RKO (cell line): ENCODE measurements at places on chromosomes 16 and 17.

DNA sequence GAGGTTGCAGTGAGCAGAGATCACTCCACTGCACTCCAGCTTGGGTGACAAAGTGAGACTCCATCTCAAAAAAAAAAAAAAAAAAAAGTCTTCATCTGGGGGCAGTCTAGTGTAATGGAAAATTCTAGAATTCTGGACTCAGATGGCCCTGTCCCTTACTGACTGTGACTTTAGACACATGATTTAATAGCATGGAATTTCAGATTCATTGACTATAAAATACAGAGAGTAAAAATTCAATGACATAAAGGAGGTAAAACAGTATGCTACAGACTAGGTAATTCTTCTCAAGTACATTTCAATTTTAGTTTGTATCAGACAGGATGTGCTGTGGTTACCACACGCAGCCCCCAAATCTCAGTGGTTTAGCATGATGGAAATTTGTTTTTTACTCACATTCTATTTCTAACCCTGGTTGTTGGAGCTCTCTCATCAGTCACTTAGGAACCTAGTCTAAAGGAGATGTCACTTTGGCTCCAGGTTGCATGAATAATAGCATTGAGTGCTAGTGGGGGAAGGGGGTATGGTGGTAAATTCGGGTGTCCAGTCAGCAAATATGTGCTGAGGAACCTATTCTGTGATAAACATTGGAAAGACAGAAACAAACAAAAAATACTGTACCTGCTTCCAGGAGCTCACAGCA, 444.0 kb downstream of the XYLT1 start:
- DNase-seq, result no peak

GRCh38 chr16:47136099-47136842, 7.5 kb downstream of the NETO2 start:
- DNase-seq, result peak; percentile 67

- DNase-seq, result peak; percentile 71
Observed at GRCh38 chr16:29007730-29008593, 23.1 kb downstream of the LAT start.

- DNase-seq, result no peak
Observed at GRCh38 chr17:58338841-58339754, 10.5 kb upstream of the TSPOAP1 start.

DNA sequence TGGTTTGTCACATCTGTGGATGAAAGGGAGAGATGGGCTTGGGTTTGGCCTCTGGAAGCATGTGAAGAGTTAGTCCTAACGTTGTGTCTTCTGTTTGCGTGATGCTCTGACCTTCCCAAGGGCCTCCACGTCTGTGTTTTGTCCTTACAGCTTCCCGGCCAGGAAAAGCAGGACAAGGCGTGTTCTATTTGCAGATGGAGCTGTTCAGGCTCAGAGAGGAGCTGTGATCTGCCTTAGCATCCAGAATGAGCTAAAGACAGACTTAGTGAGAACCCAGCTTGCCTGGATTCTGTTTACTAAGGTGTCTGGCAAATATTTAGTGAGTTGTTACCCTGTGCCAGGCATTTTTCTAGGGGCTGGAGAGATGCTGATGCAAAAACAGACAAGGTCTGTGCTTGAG, 282.1 kb downstream of the CBLN1 start:
- no peak for DNase-seq

- peak; percentile 8 for DNase-seq
Observed at GRCh38 chr17:56125830-56126819, 27.1 kb upstream of the ANKFN1 start.

DNA sequence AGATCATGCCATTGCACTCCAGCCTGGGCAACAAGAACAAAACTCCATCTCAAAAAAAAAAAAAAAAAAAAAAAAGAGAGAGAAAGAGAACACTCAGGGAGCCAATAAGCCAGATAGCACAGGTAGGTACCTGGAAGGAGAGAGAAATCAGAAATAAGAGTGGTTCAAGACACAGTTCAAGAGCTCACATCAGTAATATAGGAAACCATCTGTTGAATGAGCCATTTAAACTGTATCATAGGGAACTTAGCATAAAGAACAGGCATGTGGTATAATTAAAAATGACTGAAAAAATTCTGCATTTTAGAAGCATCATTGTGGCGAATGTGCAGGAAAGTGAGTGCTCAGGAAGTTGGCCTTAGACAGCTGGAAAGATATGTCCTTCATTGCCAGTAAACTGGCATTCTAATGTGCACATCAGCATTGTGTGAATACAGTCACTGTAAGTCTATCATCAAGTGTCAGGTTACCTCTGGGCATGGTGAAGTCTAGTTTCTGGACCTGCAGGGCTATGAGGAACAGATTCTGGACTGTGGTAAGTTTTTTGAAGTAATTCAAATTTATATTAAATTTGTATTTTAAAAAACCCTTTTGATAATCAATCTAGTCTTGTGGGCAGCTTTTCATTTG, 20.4 kb downstream of the KRT12 start:
- DNase-seq, result peak; percentile 8

GRCh38 chr16:116015-116414, 22.5 kb downstream of the NPRL3 start:
- no peak for DNase-seq

- no peak for DNase-seq
Observed at GRCh38 chr17:14211801-14212200, 24.9 kb downstream of the CDRT15 start.

GRCh38 chr16:74954763-74955162, 30.2 kb downstream of the WDR59 start:
- no peak for DNase-seq

DNA sequence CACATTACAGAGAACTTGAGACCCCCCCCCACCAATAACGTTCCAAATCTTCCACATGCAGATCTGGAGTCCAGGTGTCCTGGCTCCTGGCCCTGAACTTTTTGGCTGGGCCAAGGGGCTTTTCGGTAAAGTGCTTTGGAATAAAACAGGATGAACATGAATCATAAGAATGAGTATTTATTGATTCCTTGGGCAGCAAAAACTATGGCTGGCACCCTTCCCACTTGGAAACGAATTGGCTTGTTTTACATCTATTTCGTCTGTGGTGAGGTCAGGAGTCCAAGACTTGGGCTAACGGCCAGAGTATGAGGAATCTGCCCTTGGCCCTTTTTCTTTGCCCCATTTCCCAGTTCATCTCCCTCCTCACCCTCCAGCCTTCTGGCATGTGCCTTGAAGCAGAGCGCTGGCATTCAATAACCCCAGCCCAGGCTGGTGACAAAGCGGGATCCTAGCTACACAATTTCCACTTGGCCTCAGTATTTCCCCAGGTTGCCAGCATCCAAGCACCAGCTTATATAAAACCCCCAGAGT, 4.1 kb upstream of the UBTF start:
- DNase-seq, result no peak

GRCh38 chr16:64409783-64410210, 712.1 kb downstream of the CDH11 start:
- no peak for DNase-seq
